CD4-positive, alpha-beta T cell treated with Interleukin-10 for 1 hour (primary cell): ENCODE measurements at places on chromosomes 12 and 14.
A peak's percentile ranks its signal among the peaks of the same experiment; 100 is the strongest.

DNA sequence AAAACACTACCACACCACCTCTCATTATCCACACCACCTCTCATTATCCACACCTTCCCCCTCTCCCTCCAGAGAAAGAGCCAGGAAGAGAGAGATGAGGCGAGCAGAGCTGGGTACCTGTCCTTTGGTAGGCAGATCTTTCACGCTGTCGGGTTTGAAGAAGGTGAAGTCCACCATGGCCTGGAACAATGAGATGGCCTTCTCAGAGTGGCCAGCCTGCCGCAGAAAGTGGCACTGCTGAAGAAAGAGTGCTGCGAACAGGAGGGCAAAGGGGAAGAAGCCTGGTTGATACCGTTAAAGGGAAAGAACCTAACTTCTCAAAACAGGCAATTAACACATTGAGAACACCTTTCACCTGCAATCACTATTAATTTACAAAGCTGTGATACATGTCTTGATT lies 30.6 kb downstream of the NRDE2 start:
- DNase-seq, result no peak

DNA sequence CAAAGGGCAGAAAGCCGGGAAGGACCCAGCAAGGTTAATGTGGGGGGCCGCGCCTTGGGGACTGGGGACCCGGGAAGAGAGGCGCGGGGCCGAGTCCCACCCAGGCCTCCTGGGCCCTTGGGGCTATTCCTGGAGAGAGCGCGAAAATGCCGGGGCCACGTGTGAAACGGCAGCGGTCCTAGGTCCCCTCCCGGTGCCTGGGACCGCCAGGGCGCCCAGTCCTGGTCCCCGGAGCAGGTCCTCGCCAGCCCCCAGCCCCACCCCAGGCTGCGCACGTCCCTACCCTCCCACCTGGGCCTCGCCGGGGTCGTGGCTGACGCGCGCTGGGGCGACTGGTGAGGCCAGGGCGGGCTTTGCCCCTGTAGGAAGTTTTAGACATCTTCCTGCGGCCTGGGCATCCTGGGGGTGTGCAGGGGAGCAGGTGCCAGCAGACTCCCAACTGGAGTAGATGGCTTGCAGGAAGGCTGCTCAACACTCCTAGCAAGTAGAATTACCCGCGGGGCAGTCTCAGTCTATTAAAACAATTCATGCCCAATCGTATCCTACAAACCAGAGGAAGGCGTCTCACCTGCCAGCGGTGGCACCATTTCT lies 708 bp downstream of the FAR2 start:
- DNase-seq, result peak; percentile 5

- DNase-seq, result no peak
These were observed 9.8 kb upstream of the PCNX1 start for GRCh38 chr14:70897464-70897863.

DNA sequence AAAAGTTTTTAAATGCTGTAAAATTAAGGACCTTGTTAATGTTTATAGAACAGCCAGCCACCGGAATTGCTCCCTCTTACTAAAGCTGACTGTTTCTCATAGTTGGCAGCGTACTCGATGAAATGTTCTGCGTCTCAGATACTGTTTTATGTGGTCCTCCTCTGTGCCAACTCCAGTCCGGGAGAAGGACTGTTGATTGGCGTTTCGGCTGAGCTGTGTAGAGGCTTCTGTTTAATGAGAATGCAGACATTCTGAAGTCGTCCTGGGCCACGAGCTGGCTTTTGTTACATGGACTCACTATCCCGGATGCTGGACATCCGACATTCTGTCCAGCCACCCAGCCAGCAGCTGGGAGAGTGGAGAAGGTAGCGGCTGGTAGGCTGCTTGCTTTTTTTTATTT lies 75.4 kb downstream of the WDR20 start:
- no peak for DNase-seq

GRCh38 chr12:130484221-130484620 lies 146.5 kb downstream of the PIWIL1 start:
- no peak for DNase-seq

DNA sequence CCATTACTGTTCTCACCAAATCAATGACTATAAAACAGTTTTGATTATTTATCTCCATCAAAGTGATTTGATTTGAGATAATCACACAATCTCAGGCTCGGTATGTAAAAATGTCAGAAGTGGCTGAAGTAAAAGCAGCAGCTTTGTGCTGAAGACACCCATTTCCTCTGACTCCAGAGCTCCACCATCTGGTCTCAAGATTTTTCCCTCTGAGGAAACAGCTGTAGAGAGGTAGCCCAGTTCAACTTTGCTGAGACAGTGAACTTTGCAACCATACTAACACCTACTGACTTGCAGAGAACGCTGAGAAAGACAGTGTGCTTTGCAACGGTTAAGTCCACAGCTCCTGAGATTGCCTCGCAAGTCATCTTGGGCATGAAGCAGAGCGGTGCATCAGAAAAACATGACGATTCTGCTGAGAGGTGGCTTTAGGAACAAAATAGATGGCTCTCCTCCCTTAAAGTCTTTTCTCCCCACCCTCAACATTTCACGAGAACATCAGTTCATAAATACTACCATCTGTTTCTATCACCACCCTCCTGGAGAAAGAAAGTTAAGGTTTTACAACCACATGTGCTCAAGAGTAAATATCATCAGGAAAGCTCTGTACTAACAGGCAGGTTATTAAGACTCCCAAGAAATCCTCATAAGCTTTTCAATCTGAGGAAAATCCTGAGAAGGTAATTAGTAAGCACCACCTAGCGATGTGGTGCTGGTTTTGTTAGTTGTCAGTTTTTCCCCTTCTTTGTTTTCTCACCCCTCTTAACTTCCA lies 34.8 kb downstream of the HIGD1C start:
- DNase-seq, result peak; percentile 41

- no peak for DNase-seq
These were observed 44.7 kb downstream of the SLC8A3 start for GRCh38 chr14:70144046-70144445.

- no peak for DNase-seq
These were observed 11.5 kb downstream of the SLC8A3 start for GRCh38 chr14:70177081-70177800.

GRCh38 chr12:111435661-111436201 lies 30.0 kb downstream of the SH2B3 start:
- peak; percentile 59 for DNase-seq

GRCh38 chr12:102232446-102232845 lies 34.8 kb upstream of the PMCH start:
- DNase-seq, result no peak
